ENCODE measurements at places on chromosomes 12 and 14. TPM values are rescaled to one million over a fixed set of nuclear protein-coding genes. Genes with fewer than 3 reads are reported as not detected.

NOVA1 gene
- total RNA-seq: 3.6 TPM

REP15 gene
- total RNA-seq: 15.7 TPM

BEGAIN gene
- 1.6 TPM for total RNA-seq

LMNTD1 gene
- not detected for total RNA-seq

RNF34 gene
- total RNA-seq: 83.4 TPM

IL26 gene
- not detected for total RNA-seq

PPP1R3E gene
- 16.5 TPM for total RNA-seq
